Uterus (tissue), 4 donors: ENCODE measurements at places on chromosomes 11 and 22. TPM values are rescaled to one million over a fixed set of nuclear protein-coding genes. Genes with fewer than 3 reads are reported as not detected.

MPPED2 gene
- 16.3 TPM for total RNA-seq

ADAMTS15 gene
- total RNA-seq: 2.0 TPM

SLC15A3 gene
- total RNA-seq: 5.9 TPM

ENTHD1 gene
- 0.14 TPM for total RNA-seq

OR10A4 gene
- not detected for total RNA-seq

CRYBA4 gene
- not detected for total RNA-seq

C22orf42 gene
- not detected for total RNA-seq

SLC22A25 gene
- total RNA-seq: not detected

DNA sequence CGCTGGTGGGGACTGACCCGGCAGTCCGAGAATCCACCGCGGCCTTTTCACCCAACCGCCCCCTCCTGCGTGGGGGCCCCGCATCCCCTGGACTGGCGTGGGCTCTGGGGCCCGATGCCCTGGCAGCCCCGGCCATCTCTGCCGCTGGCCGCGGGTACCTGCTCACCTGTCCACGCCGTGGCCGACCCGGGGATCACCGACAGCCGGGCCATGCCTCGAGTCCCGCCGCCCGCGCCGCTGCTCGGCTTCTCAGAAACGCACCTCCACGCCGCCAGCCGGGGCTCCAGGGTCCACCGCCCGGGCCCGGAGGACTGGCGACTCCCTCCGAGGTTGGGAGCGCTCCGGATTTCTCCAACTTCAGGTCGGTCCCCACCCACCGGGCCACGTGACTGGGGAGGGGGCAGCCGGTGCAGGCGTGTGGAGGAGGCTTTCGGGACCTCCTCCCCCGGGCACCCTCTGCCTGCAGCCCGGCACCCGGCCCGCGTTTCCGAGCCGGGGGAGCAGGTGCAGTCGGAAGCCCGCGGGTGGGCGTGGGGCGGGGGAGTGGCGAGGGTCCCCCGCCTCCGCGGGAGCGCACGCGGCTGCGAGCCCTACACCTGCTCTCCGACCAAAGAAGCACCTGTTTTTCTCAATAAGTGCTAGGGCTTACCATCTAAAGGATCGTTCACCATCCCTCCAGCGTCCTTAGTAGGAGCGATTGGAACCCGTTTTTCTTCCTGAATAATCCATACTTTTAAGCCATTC lies 554 bp upstream of the NRIP3 start:
- H3K4me1 ChIP-seq: no peaks in the 10 kb centered on the region
- H3K27me3 ChIP-seq: no peaks in the 10 kb centered on the region
- no peak overlapping the region for H3K27ac ChIP-seq
- peak; percentile 20 for DNase-seq
- peak overlapping the region; percentile 31 for H3K4me3 ChIP-seq
- H3K36me3 ChIP-seq: no peaks in the 10 kb centered on the region

DNA sequence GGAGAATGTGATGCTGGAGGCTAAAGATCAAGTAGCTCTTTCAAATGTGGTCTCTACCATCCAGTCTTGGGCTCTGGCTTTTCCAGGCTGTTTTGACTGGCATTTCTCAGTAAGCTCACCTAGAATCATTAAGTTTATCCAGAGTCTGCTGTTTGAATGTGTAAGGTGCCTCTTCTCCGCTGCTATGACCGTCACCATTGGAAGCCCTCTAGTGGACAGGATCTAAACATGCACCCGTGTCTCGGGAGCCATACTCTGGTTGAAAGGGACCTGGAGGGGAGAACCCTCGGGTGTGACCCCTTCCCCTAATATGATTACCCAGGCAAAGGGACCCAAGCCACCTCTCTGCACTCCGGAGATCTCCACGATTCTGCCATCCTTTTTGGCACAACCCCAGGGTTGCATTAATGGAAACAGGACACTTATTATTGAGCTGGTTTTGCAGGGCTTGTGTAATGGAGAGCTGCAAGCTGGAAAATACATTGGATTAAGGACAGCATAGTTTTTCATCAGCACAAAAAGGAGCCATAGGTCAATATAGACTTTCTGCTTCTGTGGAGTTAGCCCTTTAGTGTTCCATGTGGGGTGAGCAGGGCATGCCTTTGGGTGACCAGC lies 191.0 kb upstream of the LARGE1 start:
- H3K4me1 ChIP-seq: no peaks in the 10 kb centered on the region
- H3K36me3 ChIP-seq: no peaks in the 10 kb centered on the region
- no peak overlapping the region for H3K4me3 ChIP-seq
- no peaks in the 10 kb centered on the region for H3K27me3 ChIP-seq
- DNase-seq: peak; percentile 18
- no peak overlapping the region for H3K27ac ChIP-seq

- no peak for DNase-seq
- H3K4me3 ChIP-seq: no peak overlapping the region
- no peaks in the 10 kb centered on the region for H3K36me3 ChIP-seq
- no peaks in the 10 kb centered on the region for H3K27me3 ChIP-seq
Measured at GRCh38 chr11:109854731-109855130, 238.5 kb upstream of the ZC3H12C start.

- H3K4me1 ChIP-seq: no peaks in the 10 kb centered on the region
- no peak overlapping the region for H3K27ac ChIP-seq
- no peak for DNase-seq
- no peaks in the 10 kb centered on the region for H3K27me3 ChIP-seq
Measured at GRCh38 chr11:76160856-76161255, 45.4 kb downstream of the WNT11 start.

- peaks cover 8% of the 10 kb centered on the region for H3K4me1 ChIP-seq
- H3K27me3 ChIP-seq: no peaks in the 10 kb centered on the region
- H3K36me3 ChIP-seq: no peaks in the 10 kb centered on the region
- no peak for DNase-seq
Measured at GRCh38 chr11:45075519-45075918, 70.9 kb upstream of the PRDM11 start.

DNA sequence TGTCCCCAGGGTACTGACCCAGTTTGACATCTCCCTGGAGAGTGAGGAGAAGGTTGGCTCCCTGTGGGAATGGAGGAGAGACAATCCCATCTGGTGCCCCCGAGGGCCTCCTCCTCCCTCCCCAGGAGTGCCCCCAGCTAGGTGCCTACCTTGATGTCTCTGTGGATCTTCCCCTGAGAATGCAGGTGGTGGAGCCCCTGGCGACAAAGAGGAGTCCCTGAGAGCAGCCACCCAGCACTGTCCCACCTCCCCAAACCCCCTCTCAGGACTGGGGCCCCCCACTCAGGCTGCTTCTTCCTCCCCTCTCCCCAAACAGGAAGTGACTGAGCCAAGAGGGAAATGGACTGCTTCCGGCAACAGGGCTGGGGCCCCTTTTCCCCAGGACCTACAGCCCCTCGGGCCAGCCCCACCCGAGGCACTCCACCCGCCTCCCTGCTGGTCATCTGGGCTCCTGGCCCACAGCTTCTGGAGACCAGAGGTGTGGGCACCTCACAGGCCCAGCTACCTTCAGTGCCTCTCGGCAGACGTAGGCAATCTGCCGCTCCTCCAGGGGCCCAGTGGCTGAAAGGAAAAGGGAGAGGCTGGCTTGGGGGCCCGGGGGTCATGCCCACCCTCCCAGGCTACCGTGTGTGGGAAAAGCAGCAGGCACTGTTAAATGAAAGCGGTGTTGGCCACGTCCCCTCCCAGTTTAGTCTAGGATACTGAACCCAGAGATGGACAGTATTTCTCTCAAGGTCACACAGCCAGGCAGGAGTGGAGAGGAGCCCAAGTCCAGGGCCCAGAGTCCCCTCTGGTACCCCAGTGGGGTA lies 1.2 kb downstream of the MAP4K2 start:
- no peaks in the 10 kb centered on the region for H3K36me3 ChIP-seq
- peaks cover 6% of the 10 kb centered on the region for H3K4me1 ChIP-seq
- peak overlapping the region; percentile 52 for H3K4me3 ChIP-seq
- DNase-seq: no peak
- H3K27ac ChIP-seq: peak overlapping the region; percentile 96

DNA sequence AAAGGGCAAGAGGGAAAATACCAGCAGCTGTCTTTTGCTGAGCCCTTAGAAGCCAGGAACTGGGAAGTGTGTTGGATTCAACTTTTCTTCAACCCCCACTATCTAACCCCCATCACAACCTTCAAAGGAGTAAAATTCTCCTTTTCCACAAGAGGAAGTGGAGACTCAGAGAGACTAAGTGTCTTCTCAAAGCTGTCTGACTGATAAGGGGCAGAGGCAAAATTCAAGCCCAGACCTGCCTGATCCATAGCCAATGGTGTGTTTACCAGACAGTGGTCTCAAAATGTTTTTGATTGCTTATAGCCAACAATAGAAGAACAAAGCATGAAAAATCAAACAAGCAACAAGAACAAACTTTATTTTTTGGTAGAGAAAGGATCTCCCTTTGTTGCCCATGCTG lies 707.0 kb downstream of the NTM start:
- no peak for DNase-seq
- H3K4me3 ChIP-seq: no peak overlapping the region
- H3K27ac ChIP-seq: no peak overlapping the region
- H3K36me3 ChIP-seq: no peaks in the 10 kb centered on the region
- H3K27me3 ChIP-seq: no peaks in the 10 kb centered on the region
- no peaks in the 10 kb centered on the region for H3K4me1 ChIP-seq

DNA sequence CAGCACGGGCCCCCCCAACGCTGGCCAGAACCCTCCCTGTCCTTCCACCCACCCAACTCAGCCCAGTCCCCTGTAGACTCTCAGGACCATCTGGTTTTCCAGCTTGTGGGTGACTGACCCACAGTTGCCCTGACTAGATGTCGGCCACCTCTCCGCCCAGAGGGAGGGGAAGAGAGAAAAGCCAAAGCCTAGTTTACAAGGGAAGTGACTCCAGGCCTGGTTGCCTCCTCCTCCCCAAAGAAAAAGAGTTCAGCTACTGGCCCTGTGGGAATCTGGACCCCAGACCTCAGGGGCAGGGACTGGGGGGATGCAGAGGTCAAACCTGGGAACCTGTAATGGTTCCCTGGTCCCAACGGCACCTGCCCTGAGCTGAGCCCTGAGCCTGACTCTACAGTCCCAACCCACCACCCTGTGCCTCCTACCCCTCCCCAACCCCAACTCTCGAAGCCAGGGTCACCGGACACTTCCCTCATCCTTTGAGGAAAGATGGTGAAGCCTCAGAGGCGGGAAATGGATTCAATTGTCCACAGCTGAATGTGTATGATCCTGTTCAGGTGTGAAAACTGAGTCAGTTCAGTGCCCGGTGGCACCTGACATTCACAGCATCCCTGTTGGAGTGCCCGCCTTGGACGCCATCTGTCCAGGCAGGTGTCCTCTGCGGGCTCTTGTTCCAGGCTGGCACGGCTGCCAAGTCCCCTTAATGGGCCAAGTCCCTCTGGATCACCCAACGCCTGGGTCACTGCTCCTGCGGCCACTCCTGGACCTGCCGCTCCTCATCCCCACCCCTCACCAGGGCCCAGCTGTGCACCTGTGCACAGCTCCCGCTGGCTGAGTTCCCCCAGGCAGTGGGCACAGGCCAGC lies 21.0 kb upstream of the WNT7B start:
- no peaks in the 10 kb centered on the region for H3K4me1 ChIP-seq
- no peaks in the 10 kb centered on the region for H3K36me3 ChIP-seq
- no peak overlapping the region for H3K4me3 ChIP-seq
- DNase-seq: no peak
- H3K27me3 ChIP-seq: no peaks in the 10 kb centered on the region

- H3K4me3 ChIP-seq: no peak overlapping the region
- no peak for DNase-seq
- H3K27me3 ChIP-seq: no peaks in the 10 kb centered on the region
Measured at GRCh38 chr22:20439928-20440575, 2.4 kb upstream of the SCARF2 start.

DNA sequence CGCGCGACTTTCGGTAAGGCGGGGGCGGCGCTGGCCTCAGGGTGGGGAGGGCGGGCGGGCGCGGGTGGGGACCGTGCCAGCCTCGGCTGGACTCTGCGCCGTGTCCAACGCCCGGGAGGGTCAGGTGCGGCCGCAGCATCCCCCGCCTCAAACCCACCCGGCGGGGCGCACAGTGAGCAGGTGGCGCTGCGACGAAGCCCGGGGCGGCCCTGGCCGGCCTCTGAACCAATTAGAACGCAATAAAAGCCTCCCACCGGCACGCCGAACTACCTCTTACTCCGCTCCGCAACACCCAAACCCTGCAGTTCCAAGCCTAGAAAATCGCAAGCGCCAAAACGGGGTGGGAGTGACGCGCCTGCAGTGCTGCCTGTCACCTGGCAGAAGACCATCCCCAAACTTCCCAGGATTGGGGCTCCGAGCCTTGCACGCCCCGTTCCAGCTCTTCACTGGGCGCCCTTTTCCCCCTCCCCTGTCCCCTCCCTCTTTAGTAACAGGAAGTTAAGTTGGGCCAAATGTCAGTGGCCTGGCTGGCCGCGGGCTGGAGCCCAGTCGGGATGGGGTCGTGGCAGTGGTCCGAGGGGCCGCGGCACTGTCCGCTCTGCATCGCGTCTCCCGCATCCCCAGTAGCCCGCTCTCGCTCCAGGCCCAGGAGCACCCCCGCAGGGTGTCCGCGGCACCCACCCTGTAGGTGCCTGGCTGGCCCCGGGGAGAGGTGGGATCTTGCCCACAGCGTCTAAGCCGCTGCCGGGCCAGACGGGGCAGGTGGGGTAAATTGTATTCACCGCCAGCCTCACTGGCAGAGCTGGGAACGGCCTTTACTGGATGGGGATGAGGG lies 541 bp downstream of the MICAL2 start:
- H3K4me1 ChIP-seq: no peaks in the 10 kb centered on the region
- no peaks in the 10 kb centered on the region for H3K27me3 ChIP-seq
- H3K36me3 ChIP-seq: no peaks in the 10 kb centered on the region
- DNase-seq: peak; percentile 45
- peak overlapping the region; percentile 91 for H3K27ac ChIP-seq
- H3K4me3 ChIP-seq: peak overlapping the region; percentile 85
